ENCODE measurements at places on chromosomes 7 and 10.

GRCh38 chr7:153457746-153458145, 594.5 kb upstream of the DPP6 start:
- no peaks in the 10 kb centered on the region for H3K4me1 ChIP-seq
- peaks cover 14% of the 10 kb centered on the region for H3K36me3 ChIP-seq
- no peaks in the 10 kb centered on the region for H3K27me3 ChIP-seq

DNA sequence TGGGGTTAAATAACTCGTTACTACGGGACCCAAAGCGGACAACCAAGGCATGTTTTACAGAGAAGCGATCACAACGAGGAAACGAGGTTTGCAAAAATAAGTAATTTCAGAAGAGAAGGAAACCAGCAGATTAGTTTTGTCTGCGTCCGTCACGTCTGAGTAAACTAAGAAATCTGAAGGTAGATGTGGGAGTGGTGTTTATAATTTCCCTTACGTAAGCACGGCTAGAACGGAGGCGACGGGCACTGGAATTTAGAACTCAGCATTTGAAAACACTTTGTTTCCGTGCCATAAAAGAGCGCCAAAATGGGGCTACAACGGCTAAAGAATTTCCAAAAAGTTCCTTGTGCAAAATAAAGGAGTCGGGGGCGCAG, 718 bp upstream of the UMAD1 start:
- no peaks in the 10 kb centered on the region for H3K27me3 ChIP-seq
- H3K27ac ChIP-seq, result peak overlapping the region; percentile 98
- DNase-seq, result no peak
- H3K4me3 ChIP-seq, result peak overlapping the region; percentile 93

DNA sequence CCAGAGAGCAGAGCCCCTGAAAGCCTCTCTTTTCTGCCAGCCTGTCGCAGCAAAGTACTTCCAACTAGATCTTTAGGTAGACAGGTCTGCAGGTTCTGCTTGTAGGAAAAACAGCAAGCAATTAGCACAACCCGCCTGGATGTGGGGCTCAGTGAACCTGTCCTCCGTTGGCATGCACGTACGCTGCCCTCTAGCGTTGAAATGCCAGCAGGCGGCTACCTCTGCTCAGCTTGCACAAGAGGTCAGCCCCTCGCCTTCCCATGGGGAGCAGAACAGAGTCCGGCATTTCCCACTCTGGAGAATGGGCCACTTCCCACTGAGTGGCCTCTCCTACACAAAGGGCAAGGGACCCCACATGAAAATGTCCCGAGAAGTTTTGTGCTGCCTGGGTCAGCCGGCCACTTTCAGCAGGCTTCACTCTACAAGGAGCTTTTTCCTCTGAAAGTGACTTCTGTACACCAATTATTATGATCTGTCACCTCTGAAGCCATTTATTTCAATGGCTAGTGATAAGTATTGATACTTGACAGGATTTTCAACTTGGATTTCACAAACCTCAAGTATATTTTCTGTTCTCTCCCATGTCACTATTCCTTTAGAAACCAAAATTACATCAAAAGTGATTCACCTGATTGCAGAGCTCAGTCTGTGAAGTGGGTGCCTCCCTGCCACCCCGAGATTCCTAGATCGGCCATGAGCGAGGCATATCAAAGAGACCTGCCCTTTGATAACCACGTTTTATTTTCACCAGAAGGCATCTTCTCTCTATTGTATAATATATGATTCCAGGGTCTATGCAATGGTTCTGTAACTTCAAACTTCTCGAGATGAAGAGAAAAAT, 56.7 kb downstream of the JCAD start:
- DNase-seq, result peak; percentile 78
- H3K4me1 ChIP-seq, result peaks cover 14% of the 10 kb centered on the region
- H3K4me3 ChIP-seq, result no peak overlapping the region
- no peaks in the 10 kb centered on the region for H3K36me3 ChIP-seq

DNA sequence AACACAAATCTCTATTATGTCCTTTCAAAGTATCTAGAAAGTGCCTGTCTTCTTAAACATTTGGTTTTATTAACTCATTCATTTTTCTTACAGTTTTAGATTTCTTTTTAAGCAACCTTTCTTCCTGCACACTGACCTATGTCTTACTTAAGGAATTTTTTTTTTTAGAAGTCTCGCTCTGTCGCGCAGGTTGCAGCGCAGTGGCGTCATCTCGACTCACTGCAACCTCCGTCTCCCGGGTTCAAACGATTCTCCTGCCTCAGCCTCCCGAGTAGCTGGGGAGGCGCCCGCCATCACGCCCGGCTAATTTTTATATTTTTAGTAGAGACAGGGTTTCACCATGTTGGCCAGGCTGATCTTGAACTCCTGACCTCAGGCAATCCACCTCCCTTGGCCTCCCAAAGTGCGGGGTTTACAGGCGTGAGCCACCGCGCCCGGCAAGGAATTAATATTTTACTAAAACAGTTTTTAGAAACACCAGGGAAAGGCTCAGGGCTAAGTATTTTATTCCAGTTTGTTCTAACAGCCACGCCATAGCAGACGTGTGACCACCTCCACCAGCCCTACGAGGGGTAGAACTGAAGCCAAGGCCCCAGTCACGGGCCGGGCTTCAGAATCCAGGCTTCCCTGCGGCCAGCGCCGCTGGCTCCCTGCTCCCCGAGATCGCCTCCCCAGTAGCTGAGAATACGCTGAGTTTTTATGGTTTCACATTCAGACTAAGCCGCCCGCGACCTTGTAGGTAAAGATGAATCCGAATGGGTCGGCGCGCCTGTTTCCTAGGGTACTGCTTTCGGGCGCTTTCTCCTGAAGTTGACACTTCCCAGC, 941 bp upstream of the LUC7L2 start:
- H3K27me3 ChIP-seq, result no peaks in the 10 kb centered on the region
- peaks cover 6% of the 10 kb centered on the region for H3K36me3 ChIP-seq
- H3K4me1 ChIP-seq, result peaks cover 42% of the 10 kb centered on the region
- H3K27ac ChIP-seq, result peak overlapping the region; percentile 99

- H3K27me3 ChIP-seq, result peaks cover 28% of the 10 kb centered on the region
- H3K4me3 ChIP-seq, result no peak overlapping the region
- H3K4me1 ChIP-seq, result no peaks in the 10 kb centered on the region
- H3K36me3 ChIP-seq, result no peaks in the 10 kb centered on the region
- no peak overlapping the region for H3K27ac ChIP-seq
- DNase-seq, result no peak
Observed at GRCh38 chr10:97907211-97907610, 57.6 kb downstream of the GOLGA7B start.

- no peak overlapping the region for H3K27ac ChIP-seq
- H3K27me3 ChIP-seq, result no peaks in the 10 kb centered on the region
- peaks cover 3% of the 10 kb centered on the region for H3K36me3 ChIP-seq
- no peak overlapping the region for H3K4me3 ChIP-seq
Observed at GRCh38 chr7:1988533-1988930, 244.2 kb downstream of the MAD1L1 start.
